Keratinocyte (primary cell): ENCODE measurements at places on chromosomes 3 and 15. TPM values are rescaled to one million over a fixed set of nuclear protein-coding genes. Genes with fewer than 3 reads are reported as not detected.

GRCh38 chr15:48190932-48191573, 412 bp upstream of the CTXN2 start:
- H3K36me3 ChIP-seq: no peaks in the 10 kb centered on the region
- DNase-seq: peak; percentile 4
- H3K4me1 ChIP-seq: no peaks in the 10 kb centered on the region
- peaks cover 11% of the 10 kb centered on the region for H3K27me3 ChIP-seq
- H3K27ac ChIP-seq: no peak overlapping the region

Gene GOLGA6L7
- not detected in 3 replicates for polyA plus RNA-seq

DNA sequence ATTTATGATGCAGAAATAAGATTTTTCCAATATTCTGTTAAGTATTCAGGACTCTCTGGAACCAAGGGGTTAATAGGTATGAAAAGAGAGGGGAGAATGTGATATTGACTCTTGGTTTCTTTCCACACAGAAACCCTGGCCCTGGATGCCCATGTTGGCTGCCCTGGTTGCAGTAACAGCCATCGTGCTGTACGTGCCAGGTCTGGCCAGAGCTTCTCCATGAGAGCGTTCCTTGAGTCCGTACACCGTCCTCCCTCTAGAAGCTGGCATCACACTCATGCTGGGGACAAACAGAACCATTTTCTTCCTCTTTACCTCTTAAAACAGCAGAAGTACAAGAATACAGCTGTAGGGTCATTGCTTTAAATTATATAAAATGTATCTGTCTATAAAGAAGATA, 81.1 kb upstream of the FLNB start:
- H3K4me1 ChIP-seq: no peaks in the 10 kb centered on the region
- H3K4me3 ChIP-seq: no peak overlapping the region
- no peaks in the 10 kb centered on the region for H3K27me3 ChIP-seq

DNA sequence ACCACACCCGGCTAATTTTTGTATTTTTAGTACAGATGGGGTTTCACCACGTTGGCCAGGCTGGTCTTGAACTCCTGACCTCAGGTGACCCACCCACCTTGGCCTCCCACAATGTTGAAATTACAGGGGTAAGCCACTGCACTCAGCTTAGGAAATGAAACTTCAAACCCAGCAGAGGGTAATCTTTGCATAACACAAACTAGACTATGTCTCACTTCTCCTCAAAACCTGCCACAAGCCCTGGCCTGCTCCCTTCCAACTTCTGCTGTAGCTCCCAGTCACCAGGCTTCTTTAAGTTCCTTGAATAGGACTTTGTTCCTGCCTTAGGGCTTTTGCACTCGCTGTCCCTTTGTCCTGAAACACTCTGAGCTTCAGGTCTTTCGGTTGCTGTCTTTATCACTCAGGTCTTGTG, 39.2 kb upstream of the SEMA4B start:
- peak overlapping the region; percentile 70 for H3K27ac ChIP-seq
- H3K4me3 ChIP-seq: no peak overlapping the region
- H3K27me3 ChIP-seq: no peaks in the 10 kb centered on the region
- DNase-seq: no peak

DNA sequence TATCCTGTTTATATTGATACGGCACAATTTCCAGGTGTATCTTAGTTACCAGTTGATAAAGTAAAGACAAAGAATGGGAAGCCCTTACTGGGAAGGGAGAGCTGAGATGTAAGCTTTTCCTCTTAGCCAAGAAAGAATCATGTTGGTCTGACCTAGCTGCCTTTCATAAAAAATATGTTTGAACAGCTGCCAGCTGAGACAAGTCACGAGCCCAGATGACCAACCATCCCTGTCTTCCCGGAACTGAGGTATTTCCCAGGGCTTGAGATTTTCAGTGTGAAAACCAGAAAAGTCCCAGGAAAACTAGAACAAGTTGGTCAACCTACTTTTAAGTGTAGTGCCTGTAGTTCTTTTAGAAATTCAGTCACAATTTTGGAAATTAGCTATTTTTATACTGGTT, 3.6 kb upstream of the MYH15 start:
- H3K27ac ChIP-seq: no peak overlapping the region
- no peaks in the 10 kb centered on the region for H3K4me1 ChIP-seq
- no peaks in the 10 kb centered on the region for H3K36me3 ChIP-seq
- no peak for DNase-seq

DNA sequence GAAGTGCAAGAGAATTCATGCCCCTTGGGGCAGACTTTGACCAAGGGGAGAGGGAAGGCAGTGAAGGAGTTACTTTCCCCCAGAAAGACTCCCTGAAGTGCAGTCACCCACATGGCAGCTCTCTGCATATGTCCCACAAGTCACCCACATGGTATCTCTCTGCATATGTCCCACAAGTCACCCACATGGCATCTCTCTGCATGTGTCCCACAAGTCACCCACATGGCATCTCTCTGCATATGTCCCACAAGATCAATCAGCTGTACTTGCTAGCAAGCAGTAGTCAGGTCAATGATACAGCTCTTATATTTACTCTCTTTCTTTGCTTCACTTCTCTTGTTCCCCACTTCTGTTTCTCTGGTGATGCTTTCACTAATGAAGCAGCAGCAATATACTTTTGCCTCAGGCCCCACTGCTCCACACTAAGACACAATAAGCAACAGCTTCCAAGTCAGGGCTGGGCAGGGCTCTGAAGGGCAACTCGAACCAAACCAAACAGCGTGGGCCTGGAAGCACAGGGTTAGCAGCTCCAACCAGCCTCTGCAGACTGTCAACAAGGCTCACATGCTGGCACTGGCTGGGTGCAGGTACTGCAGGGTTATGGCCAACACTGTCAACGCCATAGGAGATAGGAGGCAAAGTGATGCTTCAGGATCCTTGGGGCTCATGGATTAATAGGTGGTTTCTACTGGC, 46.7 kb downstream of the THBS1 start:
- DNase-seq: no peak
- H3K4me1 ChIP-seq: peaks cover 57% of the 10 kb centered on the region
- H3K27ac ChIP-seq: no peak overlapping the region
- no peak overlapping the region for H3K4me3 ChIP-seq
- H3K27me3 ChIP-seq: no peaks in the 10 kb centered on the region

DNA sequence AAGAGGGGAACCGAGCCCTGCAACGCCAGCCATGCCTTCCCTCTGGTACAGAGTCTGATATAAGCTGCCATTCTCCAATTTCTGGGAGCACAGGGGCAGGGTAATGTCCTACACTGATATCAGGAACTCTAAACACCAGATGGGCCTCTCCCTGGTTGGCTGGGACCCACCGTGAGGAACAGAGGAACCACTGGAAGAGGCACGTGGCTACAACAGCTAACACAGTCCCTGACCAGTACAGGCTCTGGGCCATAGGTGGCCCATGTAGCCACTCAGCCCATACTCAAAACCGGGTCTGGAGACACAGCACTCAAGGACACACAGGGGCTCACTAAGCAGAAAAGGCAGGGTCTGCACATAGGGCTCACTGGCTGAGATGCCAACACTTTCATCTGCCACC, 13.9 kb downstream of the NUP210 start:
- no peaks in the 10 kb centered on the region for H3K36me3 ChIP-seq
- H3K4me3 ChIP-seq: no peak overlapping the region
- no peak for DNase-seq
- H3K27me3 ChIP-seq: peaks cover 3% of the 10 kb centered on the region
- no peaks in the 10 kb centered on the region for H3K4me1 ChIP-seq

- peak overlapping the region; percentile 37 for H3K27ac ChIP-seq
- DNase-seq: no peak
- H3K27me3 ChIP-seq: no peaks in the 10 kb centered on the region
- H3K4me3 ChIP-seq: no peak overlapping the region
These were observed 19.0 kb upstream of the TRAK1 start for GRCh38 chr3:42071904-42072812.

DNA sequence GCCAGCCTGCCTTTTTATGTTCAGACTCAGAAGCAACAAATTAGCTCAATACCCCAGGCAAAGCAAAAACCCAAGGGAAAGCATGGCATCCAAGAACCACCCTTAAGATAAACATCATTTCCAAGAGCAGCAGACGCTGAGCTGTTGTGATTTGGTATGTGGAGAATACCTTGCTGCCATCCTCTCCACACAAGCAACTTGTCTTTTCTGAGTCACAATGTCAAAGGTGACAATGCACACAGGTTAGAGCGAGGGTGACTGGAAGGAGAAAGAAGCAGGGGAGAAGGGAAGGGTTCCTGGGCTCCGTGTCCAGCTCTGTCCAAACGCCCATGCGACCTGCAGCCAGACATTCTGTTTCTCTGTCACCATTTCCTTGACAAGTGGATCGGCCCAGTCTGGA, 6.0 kb downstream of the PCSK6 start:
- H3K27me3 ChIP-seq: no peaks in the 10 kb centered on the region
- no peaks in the 10 kb centered on the region for H3K36me3 ChIP-seq
- no peak for DNase-seq
- H3K4me3 ChIP-seq: no peak overlapping the region

DNA sequence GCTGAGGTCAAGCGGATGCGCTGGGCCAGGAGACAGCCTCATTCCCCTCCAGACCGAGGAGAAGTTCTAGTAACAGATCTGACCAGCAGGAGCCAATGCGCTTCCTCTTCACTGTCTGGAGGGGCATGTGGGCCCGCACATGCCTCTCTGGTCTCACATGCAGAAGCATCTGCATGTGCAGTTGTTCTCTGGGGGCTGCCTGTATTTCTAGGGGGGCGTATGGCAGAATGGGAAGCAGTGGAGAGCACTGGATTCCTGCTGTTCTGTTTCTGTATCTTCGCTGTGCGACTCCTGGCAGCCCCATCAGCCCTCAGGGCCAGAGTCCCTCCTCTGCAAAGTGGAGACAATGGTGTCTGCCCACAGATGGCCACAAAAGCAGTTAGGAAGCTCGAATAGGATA, 170.4 kb upstream of the IQSEC1 start:
- no peaks in the 10 kb centered on the region for H3K36me3 ChIP-seq
- peaks cover 4% of the 10 kb centered on the region for H3K27me3 ChIP-seq

DNA sequence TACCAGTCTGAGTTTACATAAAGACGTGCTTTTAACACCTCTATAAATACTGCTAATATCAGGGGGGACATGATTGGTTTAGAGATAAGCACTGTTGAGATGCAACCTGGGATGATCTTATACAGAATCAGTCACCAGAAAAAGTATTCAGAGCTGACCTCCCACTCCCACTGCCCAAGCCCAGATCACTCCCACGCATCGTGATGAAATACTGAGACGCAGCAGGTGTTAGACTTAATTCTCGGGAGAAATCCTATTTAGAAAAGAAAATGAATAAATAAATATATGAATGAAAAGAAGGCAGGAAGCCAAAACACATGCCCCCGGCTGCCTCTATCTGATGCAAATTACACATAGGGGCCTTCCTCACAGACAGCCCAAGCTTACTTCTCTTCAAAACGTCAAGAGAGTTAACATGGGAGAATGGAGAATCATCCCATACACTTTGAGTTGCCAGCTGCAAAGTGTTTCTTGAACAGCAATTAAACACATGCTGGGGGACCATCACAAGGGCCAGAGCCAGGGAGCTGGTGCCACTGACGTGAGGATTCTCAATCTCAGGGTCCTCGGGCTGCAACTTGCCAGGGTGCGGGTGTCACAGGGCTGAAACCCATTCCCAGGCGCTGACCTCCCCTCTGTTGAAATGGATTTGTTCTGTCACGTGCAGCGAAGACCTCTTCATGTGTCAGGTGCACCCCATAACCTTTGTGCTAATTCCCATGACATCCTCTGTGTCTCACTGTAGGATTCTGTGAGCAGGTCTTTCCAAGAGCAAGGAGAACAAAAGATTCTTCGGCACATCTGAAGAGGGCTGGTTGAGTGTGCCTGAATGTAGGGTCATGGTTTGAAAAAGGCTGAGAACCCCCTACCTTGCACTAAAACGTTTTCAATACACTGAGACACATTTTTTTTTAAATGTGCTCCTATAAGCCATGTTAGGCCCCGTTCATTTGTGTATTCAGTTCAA, 764.2 kb upstream of the ARRDC4 start:
- no peak overlapping the region for H3K27ac ChIP-seq
- no peak for DNase-seq
- H3K36me3 ChIP-seq: no peaks in the 10 kb centered on the region
- no peak overlapping the region for H3K4me3 ChIP-seq

DNA sequence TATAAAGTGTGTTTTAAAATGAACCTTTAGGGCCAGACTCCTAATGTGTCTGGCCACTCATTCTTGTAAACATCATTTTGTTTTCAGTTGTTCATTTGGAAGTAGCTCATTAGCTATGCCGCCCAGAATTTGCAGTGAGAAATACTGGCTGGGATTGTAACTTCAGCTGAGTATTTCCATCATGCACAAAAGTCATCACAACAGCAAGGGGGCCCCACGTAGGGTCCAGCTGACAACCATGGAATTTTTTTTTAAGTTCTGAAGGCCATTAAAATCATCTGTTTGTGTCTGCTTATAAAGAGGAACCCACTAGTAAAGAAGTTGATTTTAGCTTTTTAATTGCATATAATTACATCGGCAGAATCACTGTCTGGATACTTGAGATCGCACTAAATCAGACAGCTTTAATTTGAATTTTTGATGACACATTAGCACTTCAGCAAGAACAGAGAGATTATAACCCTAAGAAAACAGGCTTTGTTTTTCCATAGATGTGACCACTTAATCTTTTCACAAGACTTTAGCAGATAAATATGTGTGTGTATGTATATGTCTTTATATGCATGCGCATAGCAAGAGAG, 46.3 kb upstream of the SKOR1 start:
- H3K27ac ChIP-seq: no peak overlapping the region
- no peaks in the 10 kb centered on the region for H3K36me3 ChIP-seq
- H3K4me3 ChIP-seq: no peak overlapping the region
- no peaks in the 10 kb centered on the region for H3K4me1 ChIP-seq

- no peaks in the 10 kb centered on the region for H3K27me3 ChIP-seq
- no peak overlapping the region for H3K27ac ChIP-seq
- H3K4me3 ChIP-seq: no peak overlapping the region
- no peak for DNase-seq
- no peaks in the 10 kb centered on the region for H3K36me3 ChIP-seq
- H3K4me1 ChIP-seq: no peaks in the 10 kb centered on the region
These were observed 99.4 kb downstream of the SH3GL3 start for GRCh38 chr15:83546512-83546888.

DNA sequence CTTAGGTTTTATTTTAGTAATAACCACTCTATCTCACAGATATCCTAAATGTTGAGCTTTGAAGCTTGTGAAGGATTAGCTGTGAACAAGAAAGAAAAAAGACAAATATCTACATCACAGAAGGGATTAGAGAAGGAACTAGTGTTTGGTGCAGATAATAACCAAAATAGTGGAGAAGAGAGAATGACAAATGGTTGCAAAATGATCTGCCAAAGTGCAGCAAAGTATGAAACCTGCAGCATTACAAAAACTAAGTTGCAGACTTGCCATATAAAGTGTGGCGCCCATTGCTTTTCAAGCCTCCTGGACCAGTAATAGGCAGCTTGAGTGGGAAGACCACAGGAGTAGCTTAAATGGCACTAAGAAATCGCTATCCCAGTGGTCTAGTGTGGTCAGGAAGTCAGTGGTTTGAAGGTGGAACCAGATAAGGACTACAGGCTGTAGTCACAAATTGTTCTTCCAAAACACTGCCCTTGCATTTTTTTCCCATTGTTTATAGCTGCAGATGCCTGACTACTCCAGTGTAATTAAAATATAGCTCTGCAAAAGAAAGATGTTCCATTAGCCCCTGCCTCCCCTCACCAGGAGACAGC, 20.7 kb downstream of the TPM1 start:
- no peak overlapping the region for H3K4me3 ChIP-seq
- peaks cover 49% of the 10 kb centered on the region for H3K36me3 ChIP-seq
- no peaks in the 10 kb centered on the region for H3K27me3 ChIP-seq
- H3K4me1 ChIP-seq: no peaks in the 10 kb centered on the region
- DNase-seq: no peak

- H3K4me1 ChIP-seq: no peaks in the 10 kb centered on the region
- H3K36me3 ChIP-seq: no peaks in the 10 kb centered on the region
- H3K27me3 ChIP-seq: peaks cover 9% of the 10 kb centered on the region
- no peak overlapping the region for H3K4me3 ChIP-seq
- no peak for DNase-seq
These were observed 14.5 kb downstream of the IGDCC3 start for GRCh38 chr15:65363306-65363705.
